ENCODE measurements at places on chromosomes 3 and 15.

DNA sequence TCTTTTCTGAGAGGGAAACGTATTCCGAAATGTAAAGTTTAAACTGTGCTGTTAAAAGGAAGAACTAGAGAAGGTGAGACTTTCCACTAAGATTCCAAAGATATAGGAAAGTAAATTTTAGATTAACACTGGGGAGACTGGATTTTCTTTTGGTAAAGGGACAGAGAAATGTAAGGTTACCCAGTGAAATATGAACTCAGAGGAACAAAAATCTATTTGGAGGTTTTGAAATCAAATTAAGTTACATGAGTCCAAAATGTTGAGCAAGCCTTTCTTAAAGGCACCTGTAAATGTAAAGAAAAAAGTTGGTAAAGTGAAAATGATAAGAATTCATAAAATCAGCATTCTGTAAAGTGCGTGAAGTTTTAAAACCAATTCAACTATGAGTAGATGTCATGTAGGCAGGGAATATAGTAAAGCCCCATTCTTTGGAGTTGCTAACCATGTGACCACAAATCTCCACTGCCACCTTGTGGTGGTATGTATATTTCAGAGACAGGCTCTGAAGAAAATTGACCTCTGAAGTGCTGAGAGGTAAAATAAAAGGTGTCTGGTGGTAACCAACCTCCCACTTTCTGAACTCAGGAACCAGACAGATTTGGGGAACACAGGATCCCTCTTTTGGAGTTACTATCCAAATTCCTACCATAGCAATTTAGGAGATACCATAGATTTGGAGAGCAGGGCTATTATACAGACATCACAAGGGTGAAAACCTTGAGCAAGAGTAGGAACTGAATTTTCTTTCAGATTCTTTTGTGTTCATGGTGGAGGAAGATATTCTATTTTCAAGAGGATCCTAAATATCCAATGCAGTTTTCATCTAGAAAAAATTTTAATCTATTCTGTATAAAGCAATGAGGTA is 215.3 kb downstream of the ROBO2 start:
- DNase-seq = peak; percentile 36

DNA sequence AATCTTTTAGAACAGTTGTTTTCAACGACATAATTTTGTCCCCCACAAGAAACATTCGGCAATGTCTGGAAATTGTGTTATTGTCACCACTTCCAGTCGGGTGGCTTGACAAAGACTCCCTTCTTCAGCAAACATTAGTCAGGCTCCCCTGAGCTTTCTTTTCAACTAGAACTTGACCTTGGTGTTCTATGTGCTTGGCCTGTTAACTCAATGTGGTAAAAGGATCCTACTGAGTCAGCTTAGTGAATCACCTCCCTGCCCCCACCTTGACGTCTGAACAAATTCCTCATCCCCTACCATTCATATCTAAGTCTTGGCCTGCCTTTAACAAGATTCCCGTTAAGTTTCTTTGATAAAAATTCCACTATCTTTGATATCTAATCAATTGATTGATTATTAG is 465.0 kb upstream of the ROBO1 start:
- no peak for DNase-seq

- DNase-seq = no peak
Observed at GRCh38 chr15:33638453-33638852, 327.7 kb downstream of the RYR3 start.

GRCh38 chr3:61589856-61590255 is 28.5 kb downstream of the PTPRG start:
- peak; percentile 74 for DNase-seq

DNA sequence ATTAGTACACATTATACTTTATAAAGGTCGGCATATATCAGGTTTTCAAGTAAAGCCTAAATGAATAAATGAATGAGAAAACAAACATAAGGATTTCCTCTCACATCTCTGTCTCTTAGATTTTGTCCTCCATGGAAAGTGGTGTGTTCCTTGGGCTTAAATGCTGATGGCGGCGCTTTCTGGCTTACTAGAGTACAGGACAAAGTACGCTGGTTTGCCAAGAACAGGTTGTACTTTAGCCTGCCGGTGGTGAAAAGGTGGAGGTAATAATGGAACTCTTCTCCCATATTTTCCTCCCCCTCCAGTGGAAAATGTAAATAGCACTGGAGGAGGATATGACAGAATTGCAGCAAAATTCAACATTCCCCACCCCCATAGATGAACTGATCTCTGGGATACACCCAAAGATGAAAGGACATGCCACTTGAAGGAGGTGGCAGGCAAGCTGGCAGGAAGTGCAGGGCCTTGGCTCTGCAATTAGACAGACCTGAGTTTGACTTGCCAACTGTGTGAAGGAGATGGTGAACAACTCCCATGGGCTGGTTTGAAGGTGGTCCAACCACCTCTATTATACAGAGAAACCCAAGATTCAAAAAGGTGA is 29.3 kb downstream of the CEP152 start:
- no peak for DNase-seq

GRCh38 chr15:25738171-25738965 is 124.8 kb downstream of the ATP10A start:
- no peak for DNase-seq

DNA sequence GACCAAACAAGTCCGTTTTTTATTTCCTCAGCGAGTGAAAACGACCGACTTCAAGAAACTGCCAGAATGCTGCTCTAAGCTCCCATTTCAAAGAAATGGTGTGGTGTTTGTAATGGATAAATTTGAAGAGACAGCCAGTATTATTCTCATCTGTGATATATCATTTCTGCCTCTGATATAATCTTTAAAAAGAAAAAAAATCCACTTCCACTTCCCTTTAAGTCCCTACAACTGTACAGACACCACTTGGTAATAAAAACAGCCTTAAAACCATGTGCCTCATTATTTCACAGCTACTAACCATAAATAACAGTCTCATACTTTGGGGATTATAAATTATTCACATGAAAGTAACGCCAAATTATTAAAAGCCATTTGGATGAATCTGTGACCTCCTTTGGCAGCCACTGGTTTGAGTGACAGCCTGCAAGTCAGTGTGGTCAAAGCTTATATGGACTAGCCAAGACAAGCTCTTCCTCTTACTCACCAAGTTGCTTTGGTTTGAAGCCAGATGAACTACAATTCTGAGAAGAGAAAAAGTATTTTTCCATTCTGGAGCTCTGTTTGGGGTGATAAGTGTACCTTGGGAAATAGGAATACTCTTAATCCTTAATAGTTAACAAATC is 168.0 kb downstream of the SHOX2 start:
- peak; percentile 30 for DNase-seq

DNA sequence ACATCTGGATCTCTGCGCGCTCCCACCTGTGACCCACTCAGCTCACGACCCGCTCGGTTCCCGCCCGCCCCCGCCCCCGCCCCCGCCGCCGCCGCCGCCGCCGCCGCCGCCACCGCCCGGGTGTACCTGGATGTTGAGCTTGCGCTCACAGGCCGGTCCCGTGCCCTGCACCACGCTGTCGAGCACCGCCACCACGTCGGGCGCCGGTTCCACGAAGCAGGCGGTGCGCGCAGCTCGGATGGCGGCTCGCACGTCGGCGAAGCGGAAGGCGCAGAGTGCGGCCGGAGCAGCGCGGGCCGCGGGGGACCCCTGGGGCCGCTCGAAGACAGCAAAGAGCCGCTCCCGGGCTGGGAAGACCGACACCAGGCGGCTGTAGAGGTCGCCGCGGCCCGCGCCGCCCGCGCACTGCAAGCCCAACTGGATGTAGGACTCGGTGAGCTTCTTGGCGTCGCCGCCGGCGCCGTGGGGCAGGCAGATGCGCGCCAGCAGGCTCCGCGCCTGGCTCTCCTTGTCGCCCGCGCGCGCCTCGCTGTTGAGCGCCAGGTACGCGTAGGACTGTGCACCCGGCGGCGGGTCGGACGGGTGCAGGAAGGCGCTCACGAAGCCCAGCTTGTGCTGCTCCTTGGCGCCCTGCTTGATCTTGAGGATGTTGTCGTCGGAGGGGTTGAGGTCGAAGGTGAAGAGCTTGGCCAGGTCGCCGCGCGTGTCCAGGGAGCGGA is 1.1 kb downstream of the PLXND1 start:
- no peak for DNase-seq

DNA sequence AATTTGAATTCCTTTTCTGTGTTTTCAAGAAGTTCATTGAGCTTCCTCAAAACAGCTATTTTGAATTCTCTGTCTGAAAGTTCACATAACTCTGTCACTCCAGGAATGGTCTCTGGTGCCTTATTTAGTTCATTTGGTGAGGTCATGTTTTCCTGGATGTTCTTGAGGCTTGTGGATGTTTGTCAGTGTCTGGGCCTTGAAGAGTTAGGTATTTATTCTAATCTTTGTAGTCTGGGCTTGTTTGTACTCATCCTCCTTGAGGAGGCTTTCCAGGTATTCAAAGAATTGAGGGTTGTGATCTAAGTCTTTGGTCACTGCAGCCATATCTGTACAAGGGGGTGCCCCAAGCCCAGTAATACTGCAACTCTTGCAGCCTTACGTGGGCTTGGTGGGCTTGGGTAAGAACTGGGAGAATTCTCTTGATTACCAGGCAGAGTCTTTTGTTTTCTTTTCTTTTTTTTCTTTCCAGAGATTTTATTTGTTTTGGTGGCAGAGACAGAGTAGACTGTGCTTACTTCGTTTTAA is 19.3 kb upstream of the CCNDBP1 start:
- DNase-seq = no peak

- no peak for DNase-seq
Observed at GRCh38 chr3:13818919-13819318, 61.0 kb downstream of the WNT7A start.

DNA sequence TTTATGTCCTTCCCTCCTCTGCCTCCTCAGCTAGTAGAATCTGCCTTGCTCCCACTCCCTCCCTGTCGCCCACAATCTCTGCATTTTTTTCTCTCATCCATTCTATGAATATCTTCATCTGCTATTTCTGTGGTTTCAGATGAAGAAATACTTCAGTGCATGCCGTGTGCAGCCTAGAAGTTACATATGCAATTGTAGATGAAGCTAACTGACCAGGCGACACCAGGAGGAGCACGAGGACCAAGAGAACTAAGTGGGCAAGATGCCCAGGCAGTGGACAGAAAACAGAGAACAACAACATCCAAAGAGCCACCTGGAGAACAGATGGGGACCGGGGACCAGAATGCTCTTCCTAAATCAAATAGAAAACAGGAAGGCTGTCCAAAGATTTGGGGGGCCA is 121.4 kb upstream of the ATP11B start:
- DNase-seq = no peak

DNA sequence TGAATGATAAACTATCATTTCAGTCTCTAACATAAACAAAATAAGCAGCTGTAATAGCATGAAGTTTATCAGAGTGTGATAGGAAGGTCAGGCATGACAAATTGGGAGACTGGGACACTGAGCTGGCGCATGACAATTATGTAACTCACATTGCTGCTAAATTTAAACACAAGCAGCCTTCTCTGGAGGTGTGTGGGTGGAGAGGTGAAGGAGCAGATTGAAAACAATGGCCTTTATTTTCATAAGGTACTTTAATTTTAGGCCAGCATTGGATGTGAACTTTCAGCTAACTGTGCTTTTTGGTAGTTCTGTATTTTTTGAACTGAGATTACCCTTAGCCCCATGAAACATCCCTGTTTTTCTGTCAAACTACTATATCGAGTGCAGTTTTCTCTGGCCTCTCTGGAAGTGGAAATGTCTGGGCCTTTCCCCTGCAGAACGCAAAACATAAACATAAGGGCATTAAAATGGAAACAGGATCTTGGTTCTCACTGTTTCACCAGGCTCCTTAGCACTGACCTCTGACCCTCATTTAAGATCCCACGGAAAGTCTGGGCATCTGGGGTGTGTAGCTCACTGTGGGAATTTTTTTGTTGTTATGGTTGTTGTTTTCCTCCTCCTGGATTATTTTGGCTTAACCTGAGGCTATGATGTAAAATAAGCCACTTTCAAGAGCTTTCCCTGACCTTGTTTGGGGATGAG is 160.1 kb upstream of the DPH6 start:
- no peak for DNase-seq

- DNase-seq = no peak
Observed at GRCh38 chr3:170813266-170813665, 56.7 kb downstream of the RPL22L1 start.

DNA sequence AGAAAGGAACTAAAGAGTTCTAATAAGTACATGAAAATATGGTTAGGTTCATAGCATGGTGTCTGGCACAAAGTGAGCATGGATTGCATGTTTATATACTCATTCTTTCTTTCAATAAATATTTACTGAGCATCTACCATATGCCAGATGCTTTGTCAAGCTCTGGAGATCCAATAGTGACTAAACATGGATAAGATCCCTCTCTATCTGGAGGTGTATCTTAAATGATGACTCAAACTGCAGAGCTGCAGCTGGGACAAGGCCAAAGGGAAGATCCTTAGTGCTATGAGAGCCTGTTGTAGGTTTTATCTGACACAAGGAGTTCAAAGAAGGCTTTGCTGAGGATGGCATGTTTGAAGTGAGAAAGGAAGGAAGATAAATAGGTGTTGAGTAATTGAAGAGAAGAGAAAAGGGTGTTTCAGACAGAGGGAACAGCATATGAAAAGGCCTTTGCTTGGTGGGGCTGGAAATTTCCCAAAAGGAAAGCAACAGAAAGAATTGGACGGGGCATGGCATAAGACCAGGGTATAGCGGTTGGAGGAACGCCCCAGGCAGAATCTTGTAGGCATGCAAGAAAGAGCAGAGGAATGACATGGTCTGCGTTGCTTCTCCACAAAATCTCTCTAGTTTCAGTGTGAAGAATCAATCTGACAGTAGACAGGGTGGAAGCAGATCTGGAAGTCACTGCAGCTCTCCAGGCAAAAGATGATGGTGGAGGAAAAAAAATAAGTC is 239.9 kb upstream of the LRTM1 start:
- DNase-seq = peak; percentile 69

GRCh38 chr3:72427624-72428023 is 420.6 kb downstream of the SHQ1 start:
- DNase-seq = no peak

DNA sequence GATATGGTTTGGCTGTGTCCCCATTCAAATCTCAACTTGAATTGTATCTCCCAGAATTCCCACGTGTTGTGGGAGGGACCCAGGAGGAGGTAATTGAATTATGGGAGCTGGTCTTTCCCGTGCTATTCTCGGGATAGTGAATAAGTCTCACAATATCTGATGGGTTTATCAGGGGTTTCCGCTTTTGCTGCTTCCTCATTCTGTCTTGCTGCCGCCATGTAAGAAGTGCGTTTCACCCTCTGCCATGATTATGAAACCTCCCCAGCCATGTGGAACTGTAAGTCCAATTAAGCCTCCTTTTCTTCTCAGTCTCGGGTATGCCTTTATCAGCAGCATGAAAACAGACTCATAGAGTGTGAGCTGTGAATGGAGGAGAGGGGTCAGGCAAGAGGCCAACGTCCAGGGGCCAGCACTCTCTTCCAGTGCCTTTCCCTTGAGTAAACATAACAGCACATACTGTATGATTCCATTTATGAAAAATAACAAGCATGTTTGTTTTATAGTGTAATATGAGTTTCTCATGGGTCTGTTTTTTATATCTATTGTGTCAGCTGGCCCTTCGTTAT is 16.3 kb upstream of the LCTL start:
- no peak for DNase-seq

GRCh38 chr3:185744997-185745843 is 79.6 kb downstream of the IGF2BP2 start:
- DNase-seq = peak; percentile 79

GRCh38 chr3:48320996-48321395 is 12.5 kb downstream of the SPINK8 start:
- no peak for DNase-seq

Measured in A172 (cell line).